ENCODE measurements at places on chromosomes 12 and 14. TPM values are rescaled to one million over a fixed set of nuclear protein-coding genes. Genes with fewer than 3 reads are reported as not detected.
A peak's percentile ranks its signal among the peaks of the same experiment; 100 is the strongest.

DNA sequence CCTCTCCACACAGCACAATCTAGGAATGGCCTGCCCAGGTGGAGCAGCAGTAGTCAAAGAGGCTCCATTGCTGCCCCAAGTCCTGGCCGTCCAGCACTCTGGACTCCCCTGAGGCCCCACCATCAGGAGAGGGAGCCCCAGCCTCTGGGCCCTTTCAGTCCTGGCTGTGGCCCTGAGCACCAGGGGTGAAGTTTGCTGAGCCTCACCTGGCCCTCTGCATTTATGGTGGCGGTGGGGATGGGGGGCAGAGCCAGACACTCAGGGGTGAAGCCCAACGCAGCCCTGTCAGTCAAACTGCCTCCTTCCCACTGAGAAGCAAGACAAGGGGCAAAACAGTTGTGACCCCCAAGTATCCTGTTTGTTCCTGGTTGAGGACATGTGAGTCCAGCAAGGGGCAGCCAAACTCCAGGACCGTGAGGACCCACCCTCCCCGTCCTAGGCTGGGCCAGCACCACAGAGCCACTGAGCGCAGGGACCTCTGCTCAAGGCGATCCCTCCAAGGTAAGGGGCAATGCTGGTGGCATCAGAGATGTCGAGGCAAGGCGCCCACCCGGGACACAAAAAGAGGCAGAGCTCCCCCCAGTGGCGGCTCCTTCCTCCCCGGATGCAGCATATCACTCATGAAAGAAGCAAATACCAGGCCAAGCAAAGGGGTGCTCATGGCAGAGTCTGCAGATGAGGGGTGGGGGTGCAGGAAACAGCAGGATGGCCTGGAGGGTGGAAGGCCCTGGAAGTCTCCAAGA is 4.8 kb upstream of the AMN start:
- H3K4me3 ChIP-seq = no peak overlapping the region
- H3K27me3 ChIP-seq = no peaks in the 10 kb centered on the region
- peaks cover 2% of the 10 kb centered on the region for H3K4me1 ChIP-seq
- H3K27ac ChIP-seq = no peak overlapping the region

DNA sequence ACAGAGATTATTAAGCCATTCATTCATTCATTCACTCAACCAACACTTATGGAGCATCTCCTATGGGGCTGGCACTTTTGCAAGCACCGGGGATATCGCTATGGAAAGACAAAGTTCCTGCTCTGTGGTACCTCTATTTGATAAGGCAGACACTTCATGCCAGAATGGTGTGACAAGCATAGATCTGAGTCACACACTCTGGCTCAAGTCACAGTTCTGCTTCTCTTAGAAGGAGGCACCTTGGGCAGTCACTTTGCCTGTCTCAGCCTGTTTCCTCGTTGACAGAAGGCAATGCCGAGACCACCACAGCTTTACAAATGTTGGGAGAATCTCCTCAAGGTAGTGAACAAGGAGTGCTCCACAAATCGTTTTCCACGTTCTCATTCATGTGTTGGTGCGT is 205.2 kb downstream of the SLC41A2 start:
- peaks cover 25% of the 10 kb centered on the region for H3K4me1 ChIP-seq
- peaks cover 31% of the 10 kb centered on the region for H3K36me3 ChIP-seq
- no peak overlapping the region for H3K4me3 ChIP-seq
- no peaks in the 10 kb centered on the region for H3K27me3 ChIP-seq
- no peak for DNase-seq
- H3K27ac ChIP-seq = no peak overlapping the region

DNA sequence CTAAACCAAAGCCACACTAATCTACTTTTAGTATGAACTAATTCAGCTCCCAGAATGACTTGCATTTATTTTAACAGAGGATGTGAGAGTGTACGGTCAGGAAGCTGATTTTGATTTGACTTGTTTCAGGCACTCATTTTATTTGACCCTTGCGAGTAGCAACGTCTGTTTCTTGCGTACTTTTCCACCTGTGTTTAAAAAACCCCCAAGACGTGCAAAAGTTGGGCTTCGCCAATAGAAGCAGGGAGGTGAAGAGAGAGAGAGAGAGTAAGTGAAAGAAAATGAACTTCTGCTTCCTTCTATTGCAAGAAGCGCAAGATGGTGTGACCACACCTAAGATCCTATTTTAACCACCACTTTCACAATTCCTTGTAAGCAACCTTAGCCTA is 6.7 kb upstream of the SLC15A4 start:
- H3K4me3 ChIP-seq = peak overlapping the region; percentile 66
- H3K27me3 ChIP-seq = peaks cover 6% of the 10 kb centered on the region
- DNase-seq = no peak

DNA sequence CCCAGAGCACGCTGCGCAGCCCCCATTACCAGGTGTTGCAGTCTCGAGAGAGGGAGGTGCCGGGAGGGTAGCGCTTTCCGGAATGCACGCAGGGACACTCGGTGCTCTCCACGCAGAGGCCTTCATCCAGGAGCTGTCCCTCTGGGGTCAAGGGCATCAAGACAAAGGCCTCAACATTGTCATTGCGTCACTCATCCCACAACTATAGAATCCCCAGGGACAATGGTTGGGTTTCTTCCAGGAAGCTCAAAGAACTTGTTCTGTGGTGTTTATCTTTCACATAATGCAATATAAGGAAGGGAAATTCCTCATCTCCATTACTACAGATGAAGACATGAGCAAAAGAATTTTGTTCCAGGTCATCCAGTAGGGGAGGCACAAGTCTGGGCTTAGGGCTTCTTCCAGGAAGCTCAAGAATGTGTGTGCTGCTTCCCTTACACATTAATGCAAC is 52.1 kb downstream of the VWF start:
- no peaks in the 10 kb centered on the region for H3K36me3 ChIP-seq
- H3K27me3 ChIP-seq = peaks cover 10% of the 10 kb centered on the region
- peaks cover 29% of the 10 kb centered on the region for H3K4me1 ChIP-seq
- H3K4me3 ChIP-seq = no peak overlapping the region
- no peak overlapping the region for H3K27ac ChIP-seq
- DNase-seq = no peak

GRCh38 chr12:7857971-7858370 is 14.7 kb downstream of the SLC2A14 start:
- peaks cover 17% of the 10 kb centered on the region for H3K27me3 ChIP-seq
- no peak for DNase-seq
- H3K27ac ChIP-seq = no peak overlapping the region
- H3K36me3 ChIP-seq = no peaks in the 10 kb centered on the region
- H3K4me1 ChIP-seq = peaks cover 6% of the 10 kb centered on the region
- no peak overlapping the region for H3K4me3 ChIP-seq

DNA sequence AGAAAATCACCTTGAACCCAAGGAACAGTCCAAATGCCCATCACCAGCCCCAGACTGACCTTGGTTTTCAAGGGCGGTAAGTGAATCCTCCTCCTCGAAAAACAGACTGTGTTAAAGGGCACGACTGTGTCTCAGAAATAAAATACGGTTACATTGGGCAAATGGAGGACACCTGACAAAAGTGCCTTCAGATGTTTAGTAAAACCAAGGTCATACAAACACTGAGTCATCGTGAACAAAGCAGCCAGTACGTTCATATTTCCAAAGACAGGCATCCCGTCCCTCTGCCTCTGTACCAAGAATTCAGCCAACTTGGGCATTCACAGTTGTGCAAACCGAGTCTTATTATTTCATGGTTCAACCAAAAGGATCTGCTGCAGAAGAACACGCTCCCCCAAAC is 25.9 kb downstream of the FOXN3 start:
- H3K4me3 ChIP-seq = no peak overlapping the region
- H3K27ac ChIP-seq = no peak overlapping the region
- peaks cover 17% of the 10 kb centered on the region for H3K36me3 ChIP-seq

- no peaks in the 10 kb centered on the region for H3K36me3 ChIP-seq
- H3K4me3 ChIP-seq = peak overlapping the region; percentile 76
- H3K4me1 ChIP-seq = peaks cover 6% of the 10 kb centered on the region
- DNase-seq = peak; percentile 43
Measured at GRCh38 chr14:88323523-88324199, 592 bp upstream of the KCNK10 start.

DNA sequence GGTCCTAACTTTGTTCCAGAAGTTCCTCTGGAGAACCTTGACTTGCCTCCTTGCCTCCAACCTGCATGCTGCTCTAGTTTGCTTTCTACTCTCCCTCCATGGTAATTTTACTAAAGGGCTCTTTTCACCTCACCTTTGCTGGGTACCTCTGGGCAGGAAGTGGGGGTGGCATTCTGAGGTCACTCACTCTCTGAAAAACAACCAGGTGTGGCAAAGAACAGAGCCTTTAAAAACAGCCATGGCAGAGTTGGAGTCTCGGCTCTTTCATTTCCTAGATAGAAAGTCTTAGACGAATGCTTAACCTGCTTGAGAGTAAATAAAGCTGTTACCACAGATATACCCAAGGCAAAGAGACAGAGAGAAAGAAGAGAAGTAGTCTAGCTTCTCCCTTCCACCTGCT is 827.9 kb downstream of the BCL11B start:
- peaks cover 7% of the 10 kb centered on the region for H3K4me1 ChIP-seq
- peaks cover 3% of the 10 kb centered on the region for H3K36me3 ChIP-seq
- no peak for DNase-seq
- H3K27ac ChIP-seq = peak overlapping the region; percentile 55
- peak overlapping the region; percentile 14 for H3K4me3 ChIP-seq

GRCh38 chr14:41872931-41873685 is 266.4 kb downstream of the LRFN5 start:
- H3K4me1 ChIP-seq = no peaks in the 10 kb centered on the region
- DNase-seq = no peak
- no peaks in the 10 kb centered on the region for H3K36me3 ChIP-seq
- H3K27ac ChIP-seq = no peak overlapping the region

DNA sequence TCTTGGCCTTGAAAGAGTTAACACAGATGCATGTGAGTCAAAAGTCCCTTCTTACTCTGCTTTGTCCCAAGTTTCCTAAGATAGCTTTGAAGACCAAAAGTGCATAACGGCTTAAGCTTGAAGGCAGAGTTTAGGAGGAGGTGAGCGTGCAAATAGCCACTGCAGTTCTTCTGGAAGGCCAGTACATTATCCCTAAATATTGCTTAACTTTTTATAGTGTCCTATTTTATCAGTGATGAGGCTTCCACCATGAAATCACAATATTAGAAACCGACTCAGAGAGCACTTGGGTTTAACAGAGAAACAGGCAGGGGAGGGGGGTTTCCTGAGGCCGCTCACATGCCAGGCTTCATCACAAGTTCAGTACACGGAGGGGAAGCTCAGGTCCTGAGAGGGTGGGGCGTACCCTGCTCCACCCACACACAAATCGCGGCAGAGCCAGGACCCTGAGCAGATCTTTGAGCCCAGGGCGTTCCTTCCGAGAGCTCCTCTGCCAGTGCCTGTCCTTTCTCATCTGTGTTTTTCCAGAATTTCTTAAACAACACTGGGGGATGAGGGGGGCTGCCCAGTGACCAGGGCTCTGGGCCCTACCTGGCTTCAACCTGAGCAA is 26.8 kb upstream of the BDKRB2 start:
- DNase-seq = no peak
- H3K27me3 ChIP-seq = peaks cover 3% of the 10 kb centered on the region
- H3K4me3 ChIP-seq = no peak overlapping the region
- no peaks in the 10 kb centered on the region for H3K4me1 ChIP-seq
- H3K27ac ChIP-seq = peak overlapping the region; percentile 18
- H3K36me3 ChIP-seq = no peaks in the 10 kb centered on the region

DNA sequence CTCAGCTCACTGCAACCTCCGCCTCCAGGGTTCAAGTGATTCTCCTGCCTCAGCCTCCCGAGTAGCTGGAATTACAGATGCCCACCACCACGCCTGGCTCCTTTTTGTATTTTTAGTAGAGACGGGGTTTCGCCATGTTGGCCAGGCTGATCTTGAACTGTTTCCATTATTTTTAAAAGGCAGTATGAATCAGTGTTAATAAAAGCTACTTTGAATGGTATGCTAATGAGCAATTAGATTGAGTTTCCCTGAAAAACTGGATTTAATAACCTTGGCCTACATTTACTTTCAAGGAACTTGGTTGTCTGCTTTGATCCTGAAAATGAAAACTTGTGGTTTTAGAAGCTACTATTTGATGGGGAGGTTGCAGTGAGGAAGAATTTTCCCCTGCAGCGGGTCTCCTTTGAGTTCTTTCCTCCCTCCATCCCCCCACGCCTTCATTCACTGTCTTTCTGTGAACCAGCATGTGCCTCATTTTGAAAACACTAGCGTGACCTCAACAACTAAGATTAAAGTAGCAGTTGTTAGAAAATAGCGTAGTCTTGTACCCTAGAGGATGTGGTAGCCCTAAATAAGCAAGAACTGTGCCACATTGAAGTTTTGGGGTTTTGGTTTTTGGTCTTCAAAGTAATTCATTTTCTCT is 17.8 kb upstream of the RPS6KA5 start:
- H3K4me1 ChIP-seq = peaks cover 57% of the 10 kb centered on the region
- peak; percentile 36 for DNase-seq
- peak overlapping the region; percentile 63 for H3K4me3 ChIP-seq
- H3K27me3 ChIP-seq = no peaks in the 10 kb centered on the region
- peak overlapping the region; percentile 88 for H3K27ac ChIP-seq

Gene KRT3
- not detected for total RNA-seq

Gene CFAP251
- 1.4 TPM for total RNA-seq

Gene TAS2R8
- not detected for total RNA-seq

Gene TMEM30B
- 1.4 TPM for total RNA-seq

Gene DAO
- total RNA-seq = not detected

Gene METAP2
- total RNA-seq = 64.3 TPM

Gene RAD51B
- total RNA-seq = 43.6 TPM
